ENCODE measurements at places on chromosomes 16 and 17.

DNA sequence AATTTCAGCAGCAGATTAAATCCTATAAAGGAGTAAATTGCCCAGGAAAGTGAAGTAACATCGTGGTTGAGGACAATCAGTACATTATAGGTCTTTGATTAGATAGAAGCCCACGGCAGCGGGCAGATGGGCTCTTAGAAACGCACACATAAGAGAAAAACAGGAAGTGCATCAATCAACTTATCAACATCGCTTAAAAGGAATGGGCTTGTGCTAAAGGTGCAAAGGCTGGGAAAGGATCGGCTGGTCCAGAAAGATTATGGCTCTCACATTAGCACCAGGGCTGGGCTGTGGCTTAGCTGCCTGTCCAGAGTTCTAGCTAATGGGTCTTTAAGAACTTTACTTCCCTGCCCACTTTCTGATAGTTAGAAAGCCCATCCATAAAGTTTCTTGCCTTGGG lies 292.0 kb upstream of the TNRC6C start:
- DNase-seq: no peak

DNA sequence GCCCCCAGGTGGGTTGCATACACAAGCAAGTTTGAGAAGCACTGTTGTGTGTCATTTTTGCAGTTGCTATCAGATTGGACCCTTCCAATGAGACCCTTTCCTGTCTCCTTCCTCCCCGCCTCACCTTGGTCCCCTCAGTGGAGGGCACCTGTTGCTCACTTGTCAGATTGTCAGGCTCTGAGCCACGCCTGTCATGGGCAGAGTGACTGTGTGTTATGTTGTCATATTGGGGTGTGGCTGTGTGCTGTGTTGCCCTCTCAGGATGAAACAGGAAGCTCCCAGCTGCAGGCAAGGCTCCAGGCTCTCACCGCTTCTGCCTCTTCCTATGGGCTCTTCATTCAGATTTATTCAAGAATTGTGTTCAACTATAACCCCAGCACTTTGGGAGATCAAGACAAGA lies 302.9 kb downstream of the CPPED1 start:
- DNase-seq: no peak

- DNase-seq: no peak
These were observed 14.2 kb downstream of the ATXN1L start for GRCh38 chr16:71859762-71860521.

GRCh38 chr16:74226338-74226954 lies 70.2 kb upstream of the PSMD7 start:
- no peak for DNase-seq

DNA sequence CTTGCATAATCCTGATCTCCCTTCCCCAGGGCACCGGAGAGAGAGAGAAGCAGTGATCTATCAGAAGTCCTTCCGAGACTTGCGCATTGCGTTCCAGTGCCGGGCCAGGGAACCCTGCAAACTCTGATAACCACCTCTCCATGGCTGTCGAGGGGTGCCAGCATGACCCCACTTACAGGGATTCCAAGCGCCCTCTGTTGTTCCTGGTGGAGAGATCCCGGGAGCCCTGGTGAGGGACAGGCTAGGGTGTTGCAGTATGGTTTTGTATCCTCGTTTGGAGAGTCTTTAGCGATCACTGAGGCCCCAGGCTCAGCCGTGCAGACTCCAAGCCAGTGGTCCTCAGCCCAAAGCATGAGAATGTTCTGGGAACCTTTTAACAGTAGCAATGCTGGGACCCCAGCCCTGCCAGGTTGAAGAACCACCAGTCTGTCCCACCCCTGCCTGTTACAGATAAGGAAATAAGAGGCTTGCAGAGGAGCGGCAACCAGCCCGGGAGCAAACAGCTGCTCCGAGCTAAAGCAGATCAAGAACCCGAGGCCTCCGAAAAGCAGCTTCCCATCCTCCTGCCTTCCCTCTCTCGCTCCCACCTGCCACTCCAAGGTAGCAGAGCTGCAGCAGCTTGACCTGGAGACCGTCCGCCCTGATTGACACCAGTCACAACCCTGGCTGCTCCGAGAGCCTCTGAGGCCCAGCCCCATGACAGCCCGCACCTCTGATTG lies 150.3 kb upstream of the RPL38 start:
- no peak for DNase-seq

DNA sequence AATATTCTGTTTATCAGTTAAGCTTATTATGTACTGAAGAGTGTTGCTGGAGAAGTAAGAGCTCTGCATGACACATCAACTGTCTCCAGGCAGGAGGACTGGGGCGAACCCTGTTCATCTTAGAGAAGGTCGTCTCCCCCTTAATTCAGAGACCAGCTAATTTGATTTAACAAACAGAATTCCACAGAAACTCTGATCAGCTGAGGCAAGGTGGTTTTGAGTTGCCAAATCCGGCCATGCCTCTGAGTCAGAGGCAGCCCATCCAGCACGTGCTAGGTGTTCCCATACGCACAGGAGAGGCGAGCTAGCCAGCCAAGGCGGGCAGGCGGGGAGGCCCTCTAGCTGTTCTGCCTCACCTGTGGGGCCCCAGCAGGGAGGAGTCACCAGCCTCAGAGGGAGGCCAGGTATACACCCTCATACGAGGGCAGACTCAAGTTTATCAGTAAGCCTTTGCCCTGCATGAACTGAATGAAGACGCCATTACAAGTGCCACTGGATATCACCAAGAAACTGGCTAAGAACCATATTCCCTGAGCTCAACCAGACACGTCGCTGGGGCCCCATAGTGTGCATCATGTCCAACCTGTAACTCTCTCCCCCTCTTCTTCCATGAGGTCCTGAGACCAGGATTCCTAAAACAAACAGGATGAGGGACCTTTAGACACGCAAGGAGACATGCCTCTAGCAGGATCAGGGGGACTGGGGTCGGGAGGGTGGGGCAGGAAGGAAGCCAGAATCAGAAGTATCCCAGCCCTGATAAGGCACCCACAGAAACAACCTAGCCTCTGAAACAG lies 25.7 kb downstream of the STAT5A start:
- DNase-seq: no peak

DNA sequence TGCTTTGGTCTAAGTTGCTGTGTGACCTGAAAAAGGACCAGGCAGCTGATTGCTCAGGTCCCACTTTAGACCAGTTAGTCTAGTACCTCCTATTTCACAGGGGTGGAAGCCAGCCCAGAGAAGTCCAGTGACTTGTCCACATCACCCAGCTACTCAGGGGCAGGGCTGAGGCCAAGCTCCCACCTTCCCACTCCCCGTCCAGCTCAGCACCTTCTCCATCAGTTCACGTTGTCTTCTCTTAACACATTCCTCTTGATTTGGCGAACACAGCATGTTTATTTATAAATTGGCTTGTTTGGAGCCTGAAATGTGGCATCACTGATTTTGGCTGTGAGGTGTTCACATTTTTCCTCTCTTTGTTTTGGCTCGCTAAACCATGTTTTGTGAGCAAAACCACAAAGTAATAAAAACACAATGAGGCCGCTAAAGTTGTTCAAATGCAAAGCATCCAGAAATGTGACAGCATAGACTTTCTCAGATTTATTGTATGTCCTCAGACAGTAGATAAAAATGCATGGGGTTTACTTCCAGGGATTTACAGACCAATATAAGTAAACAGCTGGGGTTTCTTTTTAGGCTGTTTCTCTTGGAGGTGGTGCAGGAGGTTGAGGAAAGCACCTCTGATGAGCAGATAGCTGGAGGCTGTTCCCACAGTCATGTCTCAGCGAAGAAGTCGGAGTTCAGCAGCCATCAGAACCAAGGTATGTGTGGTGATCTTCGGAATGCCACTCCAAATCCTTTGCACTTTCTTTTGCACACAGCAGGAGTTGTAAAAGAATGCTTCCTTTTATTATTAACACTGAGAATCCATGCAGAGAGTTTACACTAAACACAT lies 88.4 kb downstream of the PLXDC1 start:
- no peak for DNase-seq

- no peak for DNase-seq
These were observed 23.0 kb downstream of the ARHGAP23 start for GRCh38 chr17:38451030-38451839.

- DNase-seq: no peak
These were observed 4.8 kb downstream of the PRR11 start for GRCh38 chr17:59160157-59161025.

- DNase-seq: no peak
These were observed 8.6 kb downstream of the SYNGR3 start for GRCh38 chr16:1998360-1998835.

GRCh38 chr17:1532836-1533602 lies 16.6 kb upstream of the INPP5K start:
- DNase-seq: no peak

- no peak for DNase-seq
These were observed 379.0 kb upstream of the GOT2 start for GRCh38 chr16:59113004-59113670.

- DNase-seq: no peak
These were observed 15.2 kb upstream of the PLD6 start for GRCh38 chr17:17221329-17221728.

- no peak for DNase-seq
These were observed 8.4 kb downstream of the TOX3 start for GRCh38 chr16:52538511-52538910.

GRCh38 chr16:3645108-3645503 lies 9.4 kb upstream of the DNASE1 start:
- no peak for DNase-seq

DNA sequence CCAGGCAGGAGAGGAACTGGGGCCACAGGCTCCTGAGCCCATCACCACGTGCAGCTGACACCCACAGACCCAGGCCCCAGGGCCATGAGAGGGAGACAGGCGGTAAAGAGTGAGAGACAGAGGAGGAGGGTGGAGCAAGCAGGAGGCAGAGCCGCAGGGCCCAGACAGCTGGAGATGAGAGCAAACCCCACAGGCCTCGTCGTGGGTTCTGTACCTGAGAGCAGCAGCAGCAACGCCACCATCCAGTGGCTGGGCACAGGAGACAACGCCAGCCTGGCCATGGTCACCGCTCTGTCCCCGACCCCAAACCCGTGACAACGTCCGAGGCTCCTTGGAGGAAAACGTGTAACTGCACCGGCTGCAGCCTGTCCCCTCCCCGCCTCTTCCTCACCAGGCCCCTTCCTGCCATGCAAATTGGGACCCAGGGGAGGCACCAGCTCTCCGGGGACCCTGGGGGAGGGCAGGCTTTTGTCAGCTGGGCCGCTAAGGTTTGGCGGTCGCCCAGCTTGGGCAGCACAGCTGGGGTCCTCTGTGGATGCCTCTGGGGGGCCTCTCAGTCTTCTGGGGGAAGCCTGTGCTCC lies at the start of gene CD79B:
CD79B (minus strand) TSS at position 351 of the 581 bp plus-strand sequence; CDS start at position 281, 70 bp downstream.
- peak; percentile 89 for DNase-seq

GRCh38 chr16:27678955-27679354 lies 129.0 kb downstream of the KATNIP start:
- no peak for DNase-seq

DNA sequence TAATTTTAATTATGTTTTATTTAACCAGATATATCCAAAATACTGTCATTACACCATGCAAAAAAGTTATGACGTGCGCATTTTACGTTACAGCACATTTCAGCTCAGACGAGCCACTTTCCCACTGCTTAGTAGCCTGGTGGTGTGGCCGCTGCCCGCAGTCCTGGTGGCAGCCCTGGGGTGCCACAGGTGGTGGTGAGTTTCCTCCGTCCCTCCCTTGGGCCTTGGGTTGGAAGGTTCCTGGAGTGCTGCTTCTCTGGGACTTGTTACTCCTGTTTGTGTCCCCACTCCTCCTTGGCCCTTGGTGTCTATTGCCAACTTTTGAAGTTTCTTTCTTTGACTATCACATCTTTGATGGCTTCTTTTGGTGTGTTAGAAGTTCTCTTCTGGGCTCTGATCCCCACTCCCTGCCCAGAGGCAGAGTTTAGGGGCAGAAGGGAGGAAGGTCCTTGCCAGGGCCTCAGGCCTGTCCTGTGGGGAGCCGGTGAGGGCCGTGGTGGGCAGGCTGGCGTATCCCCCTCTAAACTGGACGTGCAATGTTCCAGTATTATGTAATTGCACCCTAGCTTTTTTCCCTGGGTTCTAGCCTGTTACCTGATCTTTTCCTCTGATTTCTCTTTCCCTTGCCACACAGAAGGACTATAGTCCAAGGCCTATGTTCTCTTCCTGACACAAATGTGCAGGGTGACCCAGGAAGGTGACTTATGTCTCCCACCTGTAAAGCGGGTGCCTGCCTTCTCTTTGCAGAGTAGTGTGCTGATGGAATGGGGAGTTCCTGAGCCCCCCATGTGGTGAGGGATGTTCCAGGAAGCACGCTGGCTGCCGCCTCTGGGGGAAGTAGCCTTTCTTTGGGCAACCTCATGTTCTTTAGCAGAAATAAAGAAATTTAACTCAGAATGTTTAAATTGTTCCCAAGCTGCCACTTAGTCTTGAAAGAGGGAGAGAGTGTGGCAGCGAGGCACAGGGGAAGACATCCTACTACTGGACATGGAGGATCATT lies 8.4 kb downstream of the MPRIP start:
- DNase-seq: no peak

- no peak for DNase-seq
These were observed 81.6 kb downstream of the BMERB1 start for GRCh38 chr16:15515992-15516391.

DNA sequence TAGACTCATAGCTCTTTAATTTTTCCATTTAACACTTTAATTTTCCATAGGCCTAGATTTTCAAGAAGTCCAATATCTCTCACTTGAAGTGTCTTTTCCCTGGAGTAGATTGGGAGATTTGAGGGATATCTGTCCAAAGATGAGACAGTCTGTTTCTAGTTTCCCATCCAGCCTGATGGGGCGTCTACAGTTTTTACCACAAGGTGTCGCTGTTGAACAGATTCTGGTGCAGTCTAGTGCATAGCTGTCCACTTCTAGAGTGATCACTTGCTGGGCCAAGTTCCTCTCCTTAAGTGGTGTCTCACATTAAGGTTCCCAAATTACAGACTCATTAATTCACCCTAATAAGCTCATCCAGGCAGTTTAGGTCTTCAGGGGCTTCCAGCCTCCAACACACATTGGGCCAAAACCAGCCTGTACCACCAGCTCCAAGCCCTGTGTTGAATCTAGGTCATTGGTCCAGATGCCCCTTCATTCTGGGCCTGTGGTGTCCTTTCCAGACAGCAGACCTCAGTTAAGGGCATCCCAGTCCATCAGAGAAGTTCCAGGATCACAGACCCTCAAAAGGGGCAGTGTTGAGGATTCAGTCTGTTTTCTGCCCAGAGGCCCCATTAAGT lies 9.4 kb downstream of the SNX20 start:
- peak; percentile 60 for DNase-seq

DNA sequence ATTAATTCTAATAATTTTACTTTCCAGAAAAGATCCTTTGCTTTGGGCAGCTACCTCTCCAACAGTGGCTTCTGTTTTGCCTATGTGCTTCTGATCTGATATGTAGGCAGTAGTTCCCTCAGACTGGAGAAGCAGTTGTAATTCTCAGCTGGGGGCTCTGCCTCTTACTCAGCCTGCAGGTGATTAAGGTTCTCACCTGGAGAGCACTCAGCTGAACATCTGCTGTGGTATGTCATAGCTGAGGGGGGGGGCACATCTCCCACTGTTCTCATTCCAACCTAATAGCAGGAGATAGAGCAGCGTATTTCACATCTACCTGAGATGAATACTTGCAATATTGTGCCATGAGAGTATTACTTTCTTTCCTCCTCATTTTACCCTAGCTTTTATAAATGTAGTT lies 511.9 kb upstream of the CDH8 start:
- DNase-seq: no peak

DNA sequence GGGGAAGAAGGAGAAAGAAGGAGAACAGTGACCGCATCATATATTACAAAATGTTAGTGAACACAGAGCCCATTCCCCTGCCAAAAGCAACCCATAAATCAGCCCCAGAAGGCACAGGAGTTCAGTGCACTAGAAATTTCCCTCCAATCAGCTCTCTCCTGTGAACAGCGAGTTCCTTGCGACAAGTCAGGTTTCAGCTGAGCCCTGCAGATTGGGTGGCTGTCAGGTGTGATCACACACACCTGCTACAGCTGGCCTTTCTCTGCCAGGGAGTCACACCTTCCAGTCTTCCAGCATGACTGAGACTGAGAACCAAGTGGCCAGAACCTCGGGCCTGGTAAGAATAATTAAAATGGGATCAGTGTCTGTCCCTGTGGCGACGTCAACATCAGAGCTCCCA lies 60.2 kb downstream of the SHISA9 start:
- no peak for DNase-seq

Data from GM13977 (cell line).